ENCODE measurements at places on chromosomes 3 and 15.

DNA sequence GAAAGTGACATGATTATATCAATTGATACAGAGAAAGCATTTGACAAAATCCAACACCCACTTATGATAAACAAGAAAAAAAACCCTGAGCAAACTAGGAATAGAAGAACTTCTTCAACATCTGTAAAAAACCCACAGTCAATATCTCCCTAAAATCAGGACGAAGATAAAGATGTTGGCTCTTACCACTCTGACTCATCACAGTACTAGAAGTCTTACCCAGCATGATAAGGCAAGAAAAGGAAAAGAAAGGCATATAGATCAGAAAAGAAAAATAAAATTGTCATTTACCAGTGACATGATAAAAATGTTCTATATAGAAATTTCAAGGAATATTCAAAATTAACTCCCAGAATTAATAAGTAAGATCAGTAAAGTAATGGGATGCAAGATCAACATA is 7.2 kb upstream of the FBXW12 start:
- DNase-seq, result no peak

GRCh38 chr3:125214738-125215137 is 2.2 kb upstream of the SLC12A8 start:
- no peak for DNase-seq

- DNase-seq, result peak; percentile 35
These were observed 593 bp downstream of the TMOD2 start for GRCh38 chr15:51751697-51752683.

GRCh38 chr3:155938409-155938808 is 68.0 kb downstream of the GMPS start:
- DNase-seq, result no peak

- DNase-seq, result peak; percentile 61
These were observed 1.1 kb upstream of the EPHA6 start for GRCh38 chr3:96813134-96813819.

- DNase-seq, result no peak
These were observed 266.0 kb downstream of the EPHA3 start for GRCh38 chr3:89373434-89373833.

DNA sequence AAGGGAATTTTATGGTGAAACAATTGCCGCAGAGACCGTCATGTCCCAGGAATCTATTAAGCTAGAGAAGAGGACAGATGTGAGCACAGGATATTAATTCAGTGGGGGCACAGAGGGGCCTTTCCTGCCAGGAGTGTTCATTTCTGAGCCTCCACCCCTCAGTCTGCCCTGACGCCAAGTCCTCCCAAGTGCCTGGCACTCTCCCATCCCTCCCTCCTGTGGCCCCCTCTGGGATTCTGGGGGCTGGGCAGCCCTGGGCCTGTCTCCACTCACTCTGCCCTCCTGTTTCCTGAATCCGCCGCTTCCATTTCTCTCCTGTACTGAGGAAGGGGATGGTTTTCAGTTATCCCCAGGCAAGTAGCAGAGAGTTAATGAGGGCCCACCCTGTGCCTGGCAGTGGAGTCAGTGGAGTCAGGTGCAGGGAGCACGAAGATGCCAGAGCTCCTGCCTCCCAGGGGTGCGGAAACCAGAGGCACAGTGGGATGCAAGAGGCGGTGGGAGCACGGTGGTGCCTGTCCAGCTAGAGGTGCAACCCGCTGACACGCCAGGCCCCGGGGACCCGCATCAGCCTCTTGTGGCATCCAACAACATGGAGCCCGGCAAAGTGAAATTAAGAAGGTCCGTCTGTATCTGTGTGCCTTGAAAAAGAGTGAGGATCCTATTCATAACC is 212.5 kb downstream of the XXYLT1 start:
- no peak for DNase-seq

All from GM12892 (cell line).